CMK (cell line): ENCODE measurements at places on chromosomes 4 and X.

- DNase-seq: no peak
Measured at GRCh38 chr4:11427121-11427996, 1.3 kb downstream of the HS3ST1 start.

DNA sequence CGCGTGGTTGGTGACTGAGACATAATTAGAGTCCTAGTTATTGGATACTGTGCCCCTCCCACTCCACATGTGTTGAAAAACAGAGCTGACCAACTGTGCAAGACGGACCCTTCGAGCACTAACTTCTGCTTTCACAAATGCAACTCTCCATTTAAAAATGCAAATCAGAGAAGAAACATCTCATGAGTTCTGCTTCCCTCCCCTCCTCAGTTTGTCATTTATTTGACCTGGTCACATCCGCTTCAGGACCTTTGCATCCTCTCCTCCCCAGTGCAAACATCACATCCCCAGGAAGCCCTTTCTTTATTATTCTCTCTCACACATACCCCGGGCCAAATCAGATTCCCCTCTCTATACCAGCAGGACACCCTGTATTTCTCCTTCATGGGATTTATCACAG, 38.1 kb upstream of the NOCT start:
- no peak for DNase-seq

DNA sequence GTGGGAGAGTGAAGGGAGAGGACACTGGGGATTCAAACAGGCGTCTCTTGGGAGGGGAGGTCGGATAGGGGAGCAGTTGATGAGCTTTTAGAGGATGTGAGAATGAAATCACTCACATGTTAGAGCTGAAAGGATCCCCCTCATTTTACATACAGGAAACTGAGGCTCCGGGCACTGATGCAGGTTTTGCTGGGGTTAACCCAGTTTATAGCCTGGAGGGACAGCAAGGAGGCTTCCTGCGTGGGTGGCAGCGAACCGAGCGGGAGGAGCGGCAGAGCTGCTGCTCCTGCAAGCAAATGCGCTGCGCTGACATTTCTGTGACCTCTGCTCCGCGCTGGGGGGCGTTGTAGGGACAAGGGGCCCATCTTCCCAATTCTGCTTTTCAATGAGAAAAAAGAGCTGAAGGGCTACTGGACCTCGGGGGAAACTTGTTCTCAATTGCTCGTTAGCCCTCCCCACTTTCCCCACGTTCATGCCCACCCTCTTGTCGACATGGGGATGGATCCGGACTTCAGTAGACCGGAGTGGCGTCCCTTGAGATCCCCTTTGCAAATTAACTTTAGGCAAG, 1.2 kb upstream of the NEUROG2 start:
- DNase-seq: no peak

DNA sequence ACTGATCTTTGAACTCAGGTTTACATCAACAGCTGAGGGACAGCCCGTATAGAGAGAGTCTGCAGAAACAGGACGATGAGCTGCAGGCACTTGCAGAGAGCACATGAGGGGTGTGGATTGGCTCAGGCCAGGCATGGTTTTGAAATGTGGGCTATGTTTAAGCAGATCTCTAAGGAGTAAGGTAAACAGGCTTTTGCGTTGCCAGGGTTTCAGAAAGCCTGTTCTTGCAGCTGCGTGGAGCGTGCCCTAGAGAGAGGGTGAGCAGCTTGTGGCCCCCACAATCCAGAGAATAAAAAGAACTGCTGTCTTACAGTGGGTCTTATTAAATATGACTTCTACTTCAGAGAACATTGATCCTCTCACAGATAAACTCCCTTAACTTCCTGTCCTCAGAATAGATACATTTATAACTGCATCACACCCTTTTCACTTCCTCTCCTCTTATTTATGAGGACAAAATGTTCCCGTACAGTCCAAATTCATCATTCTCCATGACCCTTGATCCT, 64.1 kb downstream of the TMA16 start:
- no peak for DNase-seq

GRCh38 chrX:70969635-70970481, 39.0 kb upstream of the SLC7A3 start:
- DNase-seq: no peak

- no peak for DNase-seq
Measured at GRCh38 chrX:13440176-13440575, 120.3 kb upstream of the ATXN3L start.
